ENCODE measurements at places on chromosomes 4 and X. TPM values are rescaled to one million over a fixed set of nuclear protein-coding genes. Genes with fewer than 3 reads are reported as not detected.

DOCK11 gene
- 70.5 TPM for total RNA-seq

UCP1 gene
- total RNA-seq: not detected

MAGEC1 gene
- not detected for total RNA-seq

FAM9B gene
- total RNA-seq: not detected

PAGE2B gene
- total RNA-seq: not detected

All from Karpas-422 (cell line).